ENCODE measurements at places on chromosomes 6 and 20. TPM values are rescaled to one million over a fixed set of nuclear protein-coding genes. Genes with fewer than 3 reads are reported as not detected.

DNA sequence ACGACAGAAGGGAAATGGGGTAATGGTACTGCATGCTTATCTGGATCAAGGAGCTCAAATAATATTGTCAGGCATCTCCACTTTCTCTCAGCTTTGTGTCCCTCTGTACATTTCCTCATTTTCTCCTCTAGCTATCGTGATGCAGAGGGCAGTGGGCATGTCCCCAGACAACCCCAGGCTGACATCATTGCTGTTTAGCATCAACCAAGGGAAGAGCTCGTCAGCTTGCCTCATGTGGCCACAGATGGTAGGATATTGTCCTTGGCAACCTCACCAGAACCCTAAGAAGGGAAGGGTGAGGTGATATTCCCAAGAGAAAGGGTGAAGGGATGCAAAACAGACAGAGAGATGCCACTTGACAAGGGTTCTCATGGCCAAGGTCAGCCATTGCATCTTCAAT is 58.3 kb downstream of the MAFB start:
- no peak for DNase-seq

DNA sequence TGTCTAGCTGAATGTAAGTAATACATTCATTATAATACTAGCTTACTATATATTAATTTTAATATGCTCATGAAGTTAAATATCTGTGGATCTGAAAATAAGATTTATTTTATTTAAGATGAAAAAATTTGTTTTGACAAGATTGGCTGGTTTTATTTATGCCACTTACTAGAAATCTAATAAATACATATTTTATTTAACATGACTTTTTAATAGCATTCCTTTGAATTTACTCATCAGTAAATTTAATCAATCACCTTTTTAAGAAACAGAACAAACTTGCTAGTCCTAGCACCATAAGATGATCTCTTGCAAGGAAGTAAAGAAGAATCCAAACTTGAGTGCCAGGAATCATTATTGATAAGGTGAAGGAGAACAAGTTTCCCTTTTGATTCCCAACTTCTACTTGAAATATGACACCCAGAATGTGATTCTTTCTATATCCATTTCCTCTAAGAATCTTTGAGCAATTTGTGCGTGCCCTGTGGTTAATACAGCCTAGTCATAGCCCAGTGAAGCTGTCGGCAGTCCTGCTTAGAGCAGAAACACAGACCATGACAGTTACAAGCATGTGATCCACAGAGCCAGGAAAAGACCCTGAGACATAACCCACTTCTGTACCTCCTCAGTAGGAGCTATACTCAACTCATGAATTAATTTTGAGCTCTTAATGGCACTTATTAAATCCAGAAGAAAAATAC is 282.3 kb upstream of the QKI start:
- DNase-seq = no peak

The GMDS gene
- total RNA-seq = 31.4 TPM

GRCh38 chr6:24865161-24865560 is 66.4 kb upstream of the ARMH2 start:
- no peak for DNase-seq

The MAP3K7 gene
- 32.5 TPM for total RNA-seq

The STMND1 gene
- 0.27 TPM for total RNA-seq

DNA sequence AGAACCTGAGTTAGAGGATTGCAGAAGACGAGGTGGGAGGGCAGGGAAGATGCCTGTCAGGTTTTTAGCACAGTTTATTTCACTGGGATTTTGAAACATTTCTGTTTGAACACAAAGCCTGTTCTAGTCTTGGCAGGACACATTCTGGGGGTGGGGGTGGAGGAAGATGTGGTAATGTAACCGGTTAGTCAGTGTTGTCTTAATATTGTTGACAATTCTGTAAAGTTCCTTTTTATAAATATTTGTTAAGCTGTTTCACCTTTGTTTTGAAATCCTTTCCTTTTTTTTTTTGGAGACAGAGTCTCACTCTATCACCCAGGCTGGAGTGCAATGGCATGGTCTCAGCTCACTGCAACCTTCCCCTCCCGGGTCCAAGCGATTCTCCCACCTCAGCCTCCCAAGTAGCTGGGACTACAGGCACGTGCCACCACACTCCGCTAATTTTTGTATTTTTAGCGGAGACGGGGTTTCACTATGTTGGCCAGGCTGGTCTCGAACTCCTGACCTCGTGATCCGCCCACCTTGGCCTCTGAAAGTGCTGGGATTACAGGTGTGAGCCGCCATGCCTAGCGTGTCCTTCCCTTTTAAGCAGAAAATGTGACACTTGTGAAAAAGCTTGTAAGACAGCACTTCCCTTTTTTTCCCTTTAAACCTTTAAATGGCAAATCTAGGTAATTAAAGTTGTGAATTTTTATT is 20.2 kb downstream of the SLC9A8 start:
- DNase-seq = no peak

Measured in sciatic nerve (tissue), 2 donors.